ENCODE measurements at places on chromosomes 5 and 9. TPM values are rescaled to one million over a fixed set of nuclear protein-coding genes. Genes with fewer than 3 reads are reported as not detected.

GRCh38 chr9:89137542-89138462, 40.8 kb downstream of the SHC3 start:
- no peak overlapping the region for H3K27ac ChIP-seq
- no peak for DNase-seq
- H3K4me1 ChIP-seq, result no peaks in the 10 kb centered on the region
- H3K27me3 ChIP-seq, result no peaks in the 10 kb centered on the region

GRCh38 chr9:134607971-134608370, 33.6 kb upstream of the COL5A1 start:
- H3K4me1 ChIP-seq, result no peaks in the 10 kb centered on the region
- no peak for DNase-seq
- H3K4me3 ChIP-seq, result no peak overlapping the region
- H3K27ac ChIP-seq, result no peak overlapping the region

DNA sequence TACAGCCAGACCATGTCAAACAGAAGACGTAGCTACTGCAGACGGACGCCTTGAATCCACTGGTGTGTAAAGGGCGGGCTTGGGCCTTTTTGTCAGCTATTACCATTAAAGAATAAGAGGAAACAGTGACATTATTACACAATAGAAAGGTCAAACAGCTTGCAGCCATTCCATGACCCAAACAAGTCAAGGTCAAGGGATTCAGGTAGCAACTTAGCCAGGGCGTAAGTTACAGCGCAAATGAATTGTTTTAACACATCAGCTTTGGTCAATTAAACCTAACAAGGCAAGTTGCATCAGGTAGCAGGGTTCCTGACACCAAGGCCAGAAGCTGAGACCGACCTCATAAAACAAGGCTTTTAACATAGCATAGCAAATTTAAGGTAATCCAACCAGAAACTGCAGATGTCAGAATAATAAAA, 15.3 kb downstream of the NFIB start:
- H3K36me3 ChIP-seq, result no peaks in the 10 kb centered on the region
- H3K4me3 ChIP-seq, result no peak overlapping the region
- no peaks in the 10 kb centered on the region for H3K4me1 ChIP-seq
- no peaks in the 10 kb centered on the region for H3K27me3 ChIP-seq

- no peaks in the 10 kb centered on the region for H3K27me3 ChIP-seq
- no peak overlapping the region for H3K4me3 ChIP-seq
- H3K27ac ChIP-seq, result no peak overlapping the region
- no peak for DNase-seq
These were observed 520 bp downstream of the PRRX2 start for GRCh38 chr9:129665814-129666520.

The GRXCR2 gene
- not detected for total RNA-seq

DNA sequence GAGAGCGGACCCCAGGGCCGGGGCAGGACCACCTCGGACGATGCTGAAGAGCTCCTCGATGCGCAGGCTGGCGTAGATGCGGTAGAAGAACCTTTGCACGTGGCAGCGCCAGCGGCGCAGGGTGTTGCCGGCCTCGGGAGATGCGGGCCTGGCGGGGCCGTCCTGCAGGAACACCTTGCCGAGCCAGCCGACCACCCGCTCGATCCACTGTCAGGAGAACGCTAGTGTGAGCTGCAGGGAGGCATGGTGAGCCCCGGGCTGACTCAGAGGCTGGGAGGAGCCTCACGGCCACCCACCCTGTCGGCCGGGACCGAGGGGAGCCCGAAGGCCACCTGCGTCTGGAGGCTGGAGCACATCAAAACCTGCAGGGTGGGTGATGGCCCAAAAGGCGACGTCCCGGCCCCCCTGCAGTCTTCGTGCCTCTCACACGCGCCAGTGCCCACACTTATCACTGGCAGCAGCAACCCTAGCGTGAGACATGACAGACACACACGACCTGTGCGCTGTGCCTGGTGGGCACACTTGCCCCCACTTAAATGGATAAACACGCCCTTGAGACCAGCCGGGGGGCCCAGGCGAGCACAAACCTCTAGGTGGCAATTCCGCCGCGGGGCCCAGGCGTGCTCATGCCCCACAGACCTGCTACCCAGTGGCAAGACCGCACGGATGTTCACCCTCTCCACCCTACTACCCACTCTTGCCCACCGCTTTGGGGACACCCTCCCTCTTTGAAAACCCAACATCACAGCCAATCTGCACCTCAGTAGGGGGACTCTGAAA, 3.3 kb downstream of the ANAPC2 start:
- no peak overlapping the region for H3K27ac ChIP-seq
- H3K4me3 ChIP-seq, result no peak overlapping the region
- H3K36me3 ChIP-seq, result no peaks in the 10 kb centered on the region
- no peak for DNase-seq

- H3K27ac ChIP-seq, result no peak overlapping the region
- no peaks in the 10 kb centered on the region for H3K36me3 ChIP-seq
- H3K4me3 ChIP-seq, result no peak overlapping the region
- no peak for DNase-seq
- H3K27me3 ChIP-seq, result no peaks in the 10 kb centered on the region
These were observed 3.0 kb upstream of the ENTPD2 start for GRCh38 chr9:137056739-137057415.

The BHMT2 gene
- total RNA-seq, result not detected

The WDR38 gene
- not detected for total RNA-seq

DNA sequence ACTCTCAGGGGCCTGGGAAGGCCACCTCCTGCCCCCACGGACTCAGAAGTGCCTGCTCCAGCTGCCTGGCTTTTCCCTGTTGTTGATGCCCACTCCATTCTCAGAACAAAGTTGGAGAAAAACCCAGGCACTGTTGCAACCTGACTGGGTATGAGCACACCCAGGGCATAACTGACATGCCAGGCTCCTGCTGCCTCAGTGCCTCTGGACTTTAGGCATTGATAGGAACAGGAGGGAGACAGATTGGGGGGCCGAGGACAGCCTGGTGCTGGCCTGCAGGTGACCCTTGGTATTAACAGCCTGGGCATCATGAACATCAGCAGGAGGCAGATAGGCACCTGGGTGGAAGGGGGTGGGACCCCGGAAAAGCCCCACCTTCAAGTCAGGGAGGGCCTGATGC, 685.9 kb upstream of the CDH10 start:
- no peak overlapping the region for H3K27ac ChIP-seq
- H3K4me1 ChIP-seq, result no peaks in the 10 kb centered on the region
- no peak overlapping the region for H3K4me3 ChIP-seq
- no peaks in the 10 kb centered on the region for H3K27me3 ChIP-seq

DNA sequence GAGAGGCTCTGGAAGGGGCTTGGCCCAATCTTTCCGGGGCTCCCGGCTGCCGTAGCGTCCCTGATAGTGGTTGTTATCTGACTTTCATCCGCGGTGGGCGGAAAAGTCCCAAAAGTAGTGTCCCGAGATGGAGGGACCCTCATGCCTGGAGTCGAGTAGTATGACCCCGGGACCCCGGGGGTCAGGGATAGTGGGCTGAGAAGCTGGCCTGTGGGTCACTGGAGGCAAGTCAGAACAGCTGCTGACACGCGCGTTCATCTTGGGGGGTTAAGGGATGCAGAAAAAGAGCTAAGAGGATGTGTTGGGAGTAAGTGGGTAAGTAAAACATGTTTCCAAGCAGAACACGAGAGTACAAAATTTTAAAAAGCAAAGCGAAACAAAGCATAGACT, 123.4 kb downstream of the TMEM161B start:
- H3K27ac ChIP-seq, result no peak overlapping the region
- peaks cover 12% of the 10 kb centered on the region for H3K4me1 ChIP-seq
- H3K36me3 ChIP-seq, result no peaks in the 10 kb centered on the region
- DNase-seq, result no peak
- H3K4me3 ChIP-seq, result no peak overlapping the region
- H3K27me3 ChIP-seq, result no peaks in the 10 kb centered on the region
